Posterior cingulate gyrus (tissue), 11 donors: ENCODE measurements at places on chromosomes 2 and 18.

DNA sequence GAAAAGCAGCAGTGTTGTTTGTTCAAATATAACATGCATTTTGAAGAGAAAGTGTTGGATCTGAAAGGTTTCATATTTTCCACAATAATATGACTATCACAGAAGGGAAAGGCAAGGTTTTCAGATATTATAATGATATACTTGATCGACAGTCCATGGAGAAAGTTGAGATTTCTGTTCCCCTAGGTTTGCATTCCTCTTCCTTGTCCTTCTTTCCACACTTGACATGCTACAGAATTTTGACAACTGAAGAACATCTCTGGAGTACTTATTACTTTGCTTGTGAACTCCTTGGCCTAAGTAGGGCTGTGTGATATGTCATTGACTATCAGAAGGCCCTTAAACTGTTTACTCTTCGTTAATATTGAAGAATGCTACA is 46.5 kb downstream of the TMEFF2 start:
- DNase-seq: no peak

DNA sequence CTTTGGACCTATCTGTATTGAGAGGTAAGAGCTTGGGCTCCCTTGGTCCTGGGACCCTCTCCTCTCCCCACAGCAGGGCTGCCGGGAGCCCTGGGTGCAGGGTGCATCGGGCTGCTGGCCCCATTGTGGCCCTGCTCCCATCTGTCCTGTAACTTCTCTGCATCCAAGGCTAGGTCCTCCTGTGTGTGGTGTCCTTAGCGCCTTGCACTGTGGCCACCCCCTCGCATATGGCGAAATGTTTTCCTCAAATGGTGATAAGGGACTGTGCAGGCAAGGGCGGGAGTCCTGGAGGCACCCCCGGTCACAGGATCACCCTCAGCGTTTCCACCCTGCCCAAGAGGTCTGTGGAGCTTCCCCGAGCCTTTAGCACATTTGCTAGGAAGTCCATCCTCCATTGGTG is 208.2 kb downstream of the SH3RF3 start:
- no peak for DNase-seq

DNA sequence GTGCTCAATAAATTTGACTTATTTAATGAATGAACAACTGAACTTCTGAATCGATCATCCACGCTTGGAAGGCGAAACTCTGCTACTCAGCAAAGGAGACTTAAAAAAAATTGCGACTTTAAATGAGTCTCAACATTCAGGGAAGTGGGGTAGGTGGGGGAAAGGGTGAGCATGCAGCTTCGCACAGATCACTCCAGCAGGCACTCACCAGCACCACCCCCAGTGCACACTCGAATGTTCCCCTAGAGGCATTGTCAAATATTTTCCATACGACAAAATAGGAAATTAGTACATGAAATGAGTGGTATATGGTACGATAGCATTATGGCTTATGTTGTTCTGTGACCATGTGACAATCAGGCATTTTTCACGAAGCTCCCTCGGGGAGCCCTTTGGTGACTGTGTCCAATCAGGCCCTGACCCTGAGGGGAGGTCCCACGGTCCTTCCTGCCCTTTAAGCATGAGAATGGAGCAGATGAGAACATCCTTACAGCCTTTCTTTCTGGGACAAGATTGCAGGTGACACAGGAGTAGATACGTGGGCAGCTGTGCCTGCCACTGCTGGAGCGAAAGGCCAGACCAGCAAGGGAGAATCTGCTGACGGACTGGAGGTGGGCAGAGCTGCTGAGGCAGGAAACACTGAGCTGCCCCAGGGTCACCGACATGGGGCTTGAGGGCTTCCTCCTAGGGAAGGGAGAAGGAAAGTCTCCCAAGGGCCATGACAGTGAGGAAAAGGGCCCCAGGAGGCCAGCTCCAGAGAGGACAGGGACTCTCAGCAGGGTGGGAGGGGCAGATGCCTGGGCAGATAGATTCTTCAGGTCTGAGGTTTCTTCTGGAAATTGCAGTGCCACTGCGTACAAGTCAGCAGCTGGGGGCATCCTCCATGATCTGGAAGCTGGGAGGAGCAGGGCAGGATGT is 101.3 kb upstream of the ID2 start:
- DNase-seq: no peak

DNA sequence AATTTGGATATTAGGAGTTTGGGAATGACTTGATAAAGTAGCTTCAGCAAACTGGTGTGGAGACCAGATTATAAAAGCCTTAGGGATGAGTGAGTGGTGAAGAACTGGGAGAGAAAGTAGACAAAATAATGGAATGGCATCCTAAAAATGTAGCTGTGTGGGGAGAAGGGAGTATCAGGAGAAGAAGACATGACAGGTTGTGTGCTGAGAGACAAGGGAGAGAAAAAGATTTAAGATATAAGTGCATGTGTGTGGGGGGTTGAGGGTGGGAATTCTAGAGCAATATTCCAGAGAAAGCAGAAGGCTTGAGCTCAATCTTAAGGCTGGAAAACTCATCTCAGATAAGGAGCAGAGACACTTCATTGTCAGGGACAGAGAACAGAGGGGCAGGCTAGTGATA is 159.5 kb downstream of the HNMT start:
- DNase-seq: no peak

DNA sequence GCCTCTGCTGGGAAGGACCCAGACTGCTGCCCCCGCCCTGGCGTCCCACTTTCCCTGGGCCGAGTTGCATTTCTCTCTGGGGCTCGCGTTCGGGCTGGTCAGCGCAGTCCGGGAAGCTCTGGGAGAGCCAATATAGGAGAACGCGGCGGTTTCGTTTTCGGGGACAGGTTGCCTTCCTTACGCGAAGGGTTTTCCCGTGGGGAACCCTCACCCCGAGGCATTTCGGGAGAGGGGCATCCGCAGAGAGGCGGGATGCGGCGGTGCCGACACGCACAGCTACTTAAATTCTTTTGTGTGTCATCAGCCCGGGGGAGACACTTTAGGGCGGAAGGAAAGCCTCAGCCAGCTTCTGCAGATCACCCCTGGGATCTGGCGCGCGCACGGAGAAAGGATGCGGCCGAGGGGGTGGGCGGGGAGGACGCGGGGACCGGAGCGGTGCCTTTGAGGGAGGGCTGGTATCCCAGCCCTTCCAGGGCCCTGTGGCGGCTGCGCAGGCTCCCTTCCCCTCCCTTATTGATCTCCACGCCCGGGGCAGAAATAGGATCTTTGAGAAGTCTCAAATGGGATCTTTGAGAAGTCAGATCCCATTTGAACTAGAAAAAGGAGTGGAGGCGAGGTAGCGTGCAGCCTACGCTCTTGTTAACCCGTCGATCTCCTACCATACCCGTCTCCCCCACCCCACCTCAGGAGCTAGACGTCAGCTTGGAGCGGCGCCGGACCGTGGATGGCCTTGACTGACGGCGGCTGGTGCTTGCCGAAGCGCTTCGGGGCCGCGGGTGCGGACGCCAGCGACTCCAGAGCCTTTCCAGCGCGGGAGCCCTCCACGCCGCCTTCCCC is 1.2 kb downstream of the GATA6 start:
- no peak for DNase-seq

DNA sequence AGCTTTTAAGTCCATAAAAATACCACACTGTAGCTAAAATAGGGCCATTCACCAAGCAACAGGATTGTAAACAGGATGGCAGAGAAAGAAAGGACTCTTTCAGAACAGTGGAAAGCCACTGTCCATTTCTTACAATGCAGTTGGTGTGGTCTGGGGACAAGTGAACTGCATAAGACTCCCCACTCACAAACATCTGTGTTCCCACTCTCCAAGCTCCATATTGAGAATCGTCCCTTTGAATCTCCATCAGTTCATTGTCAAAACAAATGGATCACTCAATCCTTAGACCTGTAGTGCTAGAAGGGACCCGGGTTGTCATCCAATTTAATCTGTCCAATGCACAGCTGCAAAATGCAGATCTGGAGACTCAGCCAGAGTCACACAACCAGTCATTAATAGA is 347.4 kb upstream of the KLHL29 start:
- peak; percentile 36 for DNase-seq
